Esophagus mucosa (tissue), 1 donor: ENCODE measurements at places on chromosomes 2 and 18. TPM values are rescaled to one million over a fixed set of nuclear protein-coding genes. Genes with fewer than 3 reads are reported as not detected.

DNA sequence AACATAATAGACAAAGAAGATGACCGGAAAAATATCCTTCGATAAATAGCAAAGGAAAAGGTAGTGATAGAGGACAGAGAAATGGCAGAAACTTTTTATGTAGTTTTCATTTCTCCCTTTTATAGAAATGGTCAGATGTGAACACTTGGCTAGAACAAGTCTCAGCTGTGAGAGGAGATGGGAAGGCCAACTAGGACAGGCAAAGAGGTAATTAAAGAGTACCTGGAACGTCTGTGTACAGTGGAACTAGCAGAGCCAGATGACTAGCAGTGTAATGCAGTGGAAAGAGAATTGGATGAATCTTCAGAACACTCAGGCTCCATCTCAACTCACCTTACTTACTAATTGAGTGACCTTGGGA lies 69.2 kb downstream of the NABP1 start:
- ATAC-seq, result no peak

Gene HOXD9
- total RNA-seq, result 1.1 TPM

GRCh38 chr18:35073186-35074105 lies 32.2 kb downstream of the MAPRE2 start:
- no peak for ATAC-seq

DNA sequence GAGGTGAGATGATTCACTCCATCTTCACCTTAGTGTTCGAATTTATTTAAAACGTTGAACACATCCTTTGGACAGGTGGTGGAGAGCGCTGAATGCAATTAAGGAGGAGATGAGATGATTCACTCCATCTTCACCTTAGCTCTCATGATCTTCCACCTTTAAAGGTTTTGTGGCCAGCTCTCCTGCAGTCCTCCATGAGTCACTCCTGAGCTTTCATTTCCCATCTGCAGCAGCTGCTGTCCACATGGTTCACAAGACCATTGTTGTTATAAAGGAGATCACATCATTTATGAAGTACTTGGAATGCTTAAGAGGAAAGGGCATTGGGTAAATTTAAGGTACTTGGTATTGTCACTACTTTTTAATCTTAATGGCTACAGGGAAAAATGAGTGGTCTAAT lies 298.5 kb downstream of the PAX3 start:
- no peak for ATAC-seq

Gene AGPS
- total RNA-seq, result 38.1 TPM

DNA sequence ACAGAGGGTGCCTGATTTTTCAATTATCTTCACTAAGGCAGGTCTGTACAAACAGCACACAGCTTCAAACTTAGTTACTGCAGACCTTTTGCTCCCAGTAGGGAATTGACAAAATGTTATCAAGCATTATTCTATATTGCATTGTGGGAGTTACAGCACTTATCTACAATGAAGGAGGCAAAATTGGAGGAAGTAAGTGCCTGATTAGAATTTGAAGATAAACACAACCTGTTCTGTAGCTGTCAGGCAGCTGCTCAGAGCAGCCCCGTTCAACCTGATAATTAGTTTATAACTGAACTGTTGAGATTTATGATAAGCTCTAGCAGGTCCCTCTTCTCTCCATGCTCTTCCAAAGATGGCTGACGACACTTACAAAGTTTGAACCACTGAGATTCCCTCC lies 364.4 kb upstream of the CYRIA start:
- ATAC-seq, result no peak

Gene ALLC
- not detected for total RNA-seq

Gene PRSS56
- total RNA-seq, result not detected

Gene TUBA4B
- not detected for total RNA-seq
